PC-3 (cell line): ENCODE measurements at places on chromosomes 3 and 15. TPM values are rescaled to one million over a fixed set of nuclear protein-coding genes. Genes with fewer than 3 reads are reported as not detected.

DNA sequence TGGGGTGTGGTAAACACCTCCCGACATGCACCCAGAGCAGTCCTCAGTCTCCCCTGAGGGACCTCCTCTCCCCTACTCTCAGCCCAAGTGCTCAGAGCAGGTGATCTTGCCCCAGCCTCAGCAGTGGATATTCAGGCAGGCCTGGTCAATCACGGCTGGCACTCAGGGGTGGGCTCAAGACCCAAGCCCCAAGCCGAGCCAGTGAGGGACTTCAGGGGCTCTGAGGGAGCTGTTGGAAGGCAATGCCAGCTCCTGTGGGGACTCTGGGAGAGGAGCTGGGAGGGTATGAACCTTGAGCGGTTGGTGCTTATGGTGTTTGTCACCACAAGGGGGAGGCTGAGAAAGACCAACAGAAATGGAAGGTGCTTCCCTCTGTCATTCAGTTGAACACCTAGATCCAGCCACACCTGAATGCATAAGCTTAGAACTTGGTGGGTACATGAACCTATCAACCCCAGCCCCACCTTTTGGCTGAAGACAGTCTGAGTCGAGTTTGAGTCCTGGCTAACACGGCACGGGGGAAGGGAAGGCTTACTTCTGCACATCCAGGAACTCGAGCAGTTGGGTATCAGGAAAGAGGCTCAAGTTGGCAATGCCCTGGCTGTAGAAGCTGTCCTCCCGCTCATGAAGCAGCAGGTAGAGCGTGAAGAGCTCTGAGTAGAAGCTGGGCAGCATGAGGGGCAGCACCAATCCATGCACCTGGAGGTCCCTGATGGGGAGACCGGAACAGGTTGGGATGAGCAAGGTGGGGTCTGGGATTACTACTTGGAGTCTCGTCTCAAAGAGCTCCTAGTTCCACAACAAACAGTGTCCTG is 19.2 kb downstream of the ALS2CL start:
- DNase-seq, result no peak
- H3K4me1 ChIP-seq, result no peaks in the 10 kb centered on the region
- H3K27ac ChIP-seq, result no peak overlapping the region
- H3K27me3 ChIP-seq, result no peaks in the 10 kb centered on the region
- peaks cover 6% of the 10 kb centered on the region; the same call in 1 of the 2 replicates for H3K36me3 ChIP-seq

- DNase-seq, result no peak
- H3K27ac ChIP-seq, result no peak overlapping the region
- H3K4me1 ChIP-seq, result peaks cover 72% of the 10 kb centered on the region
- H3K27me3 ChIP-seq, result no peaks in the 10 kb centered on the region
These were observed 19.2 kb downstream of the SMAD3 start for GRCh38 chr15:67084561-67084960.

RYR3 gene
- total RNA-seq, result not detected in 2 replicates

GRCh38 chr15:20341901-20342600 is 199.5 kb downstream of the GOLGA6L6 start:
- H3K27me3 ChIP-seq, result no peaks in the 10 kb centered on the region
- H3K4me1 ChIP-seq, result no peaks in the 10 kb centered on the region
- no peak overlapping the region for H3K4me3 ChIP-seq
- DNase-seq, result peak; percentile 2
- H3K36me3 ChIP-seq, result no peaks in the 10 kb centered on the region; the same call in 1 of the 2 replicates
- no peak overlapping the region for H3K27ac ChIP-seq

PAK6 gene
- 30.4 TPM in 2 replicates for total RNA-seq

DNA sequence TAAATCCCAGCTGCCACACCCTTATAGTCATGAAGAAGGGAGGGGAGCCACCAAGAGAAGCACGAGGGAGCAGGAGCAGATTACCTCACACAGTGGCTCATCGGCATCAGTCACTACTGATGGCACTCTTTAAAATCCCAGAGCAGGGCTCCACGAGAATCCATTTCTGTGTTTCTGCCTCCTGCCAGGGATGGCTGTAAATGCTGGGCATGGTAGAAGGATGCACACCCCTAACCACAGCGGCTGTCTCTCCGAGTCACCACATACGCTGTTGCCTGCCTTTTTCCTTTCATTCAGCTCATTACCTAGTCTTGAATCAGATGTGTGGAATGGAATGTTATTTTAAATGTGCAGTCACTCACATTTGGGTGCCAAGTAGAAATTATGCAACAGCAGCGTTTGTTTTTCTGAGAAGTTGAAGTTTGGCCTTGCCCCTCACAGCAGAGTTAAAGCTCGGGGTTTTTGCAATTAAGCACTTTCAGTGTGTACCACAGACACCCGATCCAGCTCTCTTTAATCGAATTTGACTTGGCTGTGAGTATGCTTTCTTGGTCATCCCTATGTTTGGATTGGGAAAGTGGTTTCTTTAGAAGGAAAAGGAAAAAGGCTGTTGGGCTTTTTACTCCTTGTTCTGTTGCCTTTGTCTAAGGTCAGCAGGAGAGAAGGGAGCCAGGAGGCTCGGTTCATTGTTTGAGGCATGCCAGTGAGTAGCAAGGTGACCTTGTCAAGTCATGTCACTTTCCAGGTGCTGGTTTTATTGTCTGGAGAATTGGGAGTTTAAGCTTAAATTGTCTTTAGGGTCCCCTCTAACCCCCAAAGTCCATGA is 284.2 kb upstream of the TPM1 start:
- no peaks in the 10 kb centered on the region for H3K27me3 ChIP-seq
- peaks cover 41% of the 10 kb centered on the region for H3K4me1 ChIP-seq
- peak; percentile 67 for DNase-seq
- peak overlapping the region; percentile 46 for H3K27ac ChIP-seq

- no peak overlapping the region for H3K27ac ChIP-seq
- H3K4me3 ChIP-seq, result no peak overlapping the region
- no peak for DNase-seq
- peaks cover 21% of the 10 kb centered on the region for H3K4me1 ChIP-seq
- no peaks in the 10 kb centered on the region for H3K36me3 ChIP-seq
- no peaks in the 10 kb centered on the region for H3K27me3 ChIP-seq
These were observed 637.7 kb upstream of the UBE2E2 start for GRCh38 chr3:22565393-22565792.

DNA sequence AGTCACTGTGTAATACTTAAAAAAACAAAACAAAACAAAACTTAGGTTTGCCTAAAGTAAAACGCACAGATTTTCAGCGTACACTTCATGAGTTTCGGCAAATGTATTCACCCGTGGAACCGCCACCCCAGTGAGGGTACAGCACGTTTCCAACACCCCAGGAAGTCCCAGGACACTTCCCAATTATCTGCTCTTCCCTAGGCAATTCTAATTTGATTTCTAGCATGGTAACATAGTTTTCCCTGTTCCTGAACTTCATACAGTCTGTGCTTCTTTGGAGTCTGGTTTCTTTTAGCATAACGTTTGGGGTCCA is 497 bp upstream of the CLASP2 start:
- H3K27me3 ChIP-seq, result no peaks in the 10 kb centered on the region
- no peaks in the 10 kb centered on the region for H3K36me3 ChIP-seq
- no peak for DNase-seq
- peak overlapping the region; percentile 98 for H3K4me3 ChIP-seq
- no peak overlapping the region for H3K27ac ChIP-seq
- H3K4me1 ChIP-seq, result peaks cover 12% of the 10 kb centered on the region

DNA sequence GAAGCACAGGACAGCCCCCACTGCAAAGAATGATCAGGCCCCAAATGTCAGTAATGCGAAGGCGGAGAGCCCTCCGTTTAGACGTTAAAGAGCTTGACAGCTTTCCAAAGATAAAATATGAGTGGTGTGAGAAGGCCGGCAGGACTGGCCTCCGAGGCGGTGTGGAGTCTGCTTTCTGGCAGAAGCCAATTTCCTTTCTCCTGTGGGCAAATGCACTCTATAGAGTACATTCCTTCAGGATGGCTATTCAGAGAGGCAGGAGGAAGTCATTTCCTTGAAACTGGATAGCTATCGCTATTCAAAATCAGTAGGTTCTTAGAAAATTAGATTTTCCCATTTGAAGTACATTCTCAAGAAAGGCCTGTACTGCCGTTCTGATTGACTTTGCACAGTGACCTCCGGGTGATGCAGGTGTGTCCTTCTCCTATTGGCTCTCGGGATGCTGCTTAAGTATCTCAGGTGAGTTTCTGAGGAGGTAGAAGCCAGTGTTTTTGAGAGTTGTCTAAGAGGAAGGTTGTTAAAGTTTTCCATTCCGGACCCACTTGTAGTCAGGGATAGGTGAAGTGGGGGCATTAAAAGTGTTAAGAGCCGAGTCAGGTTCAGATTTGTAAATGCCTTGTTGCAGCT is 72.8 kb upstream of the MYZAP start:
- no peak overlapping the region for H3K27ac ChIP-seq
- H3K27me3 ChIP-seq, result no peaks in the 10 kb centered on the region
- H3K4me3 ChIP-seq, result no peak overlapping the region
- no peaks in the 10 kb centered on the region for H3K36me3 ChIP-seq

DNA sequence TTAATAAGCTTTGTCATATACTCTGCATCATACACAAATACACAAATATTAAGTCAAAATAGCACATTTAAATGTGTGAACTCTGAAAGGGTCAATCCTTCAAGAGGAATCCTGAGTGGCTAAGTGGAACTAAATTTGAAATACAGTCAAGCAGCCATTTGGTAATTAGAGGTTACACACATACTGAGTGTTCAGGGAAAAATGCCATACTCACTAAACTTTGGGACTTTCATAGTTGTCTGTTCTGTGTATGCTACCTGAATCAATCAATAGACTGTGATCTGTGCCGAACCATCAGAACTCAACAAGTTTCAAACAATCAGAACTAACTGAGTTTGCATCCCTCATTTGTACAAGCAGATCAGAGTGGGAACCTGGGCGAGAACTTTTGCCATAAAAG is 15.3 kb downstream of the ANKRD28 start:
- no peak overlapping the region for H3K4me3 ChIP-seq
- H3K27me3 ChIP-seq, result no peaks in the 10 kb centered on the region
- no peak for DNase-seq
- H3K4me1 ChIP-seq, result peaks cover 8% of the 10 kb centered on the region
- H3K36me3 ChIP-seq, result peaks cover 10% of the 10 kb centered on the region; the same call in 1 of the 2 replicates

BNC1 gene
- total RNA-seq, result 0.92 and 2.4 TPM in 2 replicates

DNA sequence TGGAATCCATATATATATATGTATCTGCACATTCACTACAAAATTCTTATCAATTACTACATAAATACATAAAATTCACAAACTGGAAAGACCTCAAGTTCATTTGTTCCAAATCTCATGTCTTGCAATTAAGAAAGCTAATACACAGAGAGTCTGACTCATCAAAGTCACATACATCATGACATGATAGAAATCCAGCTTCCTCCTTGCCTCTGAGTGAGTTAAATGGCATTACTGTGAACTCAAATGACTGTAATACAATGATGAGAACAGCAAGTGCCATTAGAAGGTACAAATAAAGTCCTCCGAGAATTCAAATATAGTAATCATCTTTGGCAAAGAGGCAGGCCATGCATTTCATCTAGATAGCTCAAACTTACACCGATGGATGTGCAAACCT is 55.1 kb upstream of the AGTR1 start:
- DNase-seq, result no peak
- H3K4me1 ChIP-seq, result no peaks in the 10 kb centered on the region
- no peaks in the 10 kb centered on the region for H3K27me3 ChIP-seq
- H3K4me3 ChIP-seq, result no peak overlapping the region

- peaks cover 21% of the 10 kb centered on the region for H3K4me1 ChIP-seq
- no peak overlapping the region for H3K4me3 ChIP-seq
- H3K27ac ChIP-seq, result no peak overlapping the region
- no peak for DNase-seq
These were observed 15.8 kb downstream of the ISG20 start for GRCh38 chr15:88654430-88655102.

SPSB4 gene
- total RNA-seq, result not detected in 2 replicates

DNA sequence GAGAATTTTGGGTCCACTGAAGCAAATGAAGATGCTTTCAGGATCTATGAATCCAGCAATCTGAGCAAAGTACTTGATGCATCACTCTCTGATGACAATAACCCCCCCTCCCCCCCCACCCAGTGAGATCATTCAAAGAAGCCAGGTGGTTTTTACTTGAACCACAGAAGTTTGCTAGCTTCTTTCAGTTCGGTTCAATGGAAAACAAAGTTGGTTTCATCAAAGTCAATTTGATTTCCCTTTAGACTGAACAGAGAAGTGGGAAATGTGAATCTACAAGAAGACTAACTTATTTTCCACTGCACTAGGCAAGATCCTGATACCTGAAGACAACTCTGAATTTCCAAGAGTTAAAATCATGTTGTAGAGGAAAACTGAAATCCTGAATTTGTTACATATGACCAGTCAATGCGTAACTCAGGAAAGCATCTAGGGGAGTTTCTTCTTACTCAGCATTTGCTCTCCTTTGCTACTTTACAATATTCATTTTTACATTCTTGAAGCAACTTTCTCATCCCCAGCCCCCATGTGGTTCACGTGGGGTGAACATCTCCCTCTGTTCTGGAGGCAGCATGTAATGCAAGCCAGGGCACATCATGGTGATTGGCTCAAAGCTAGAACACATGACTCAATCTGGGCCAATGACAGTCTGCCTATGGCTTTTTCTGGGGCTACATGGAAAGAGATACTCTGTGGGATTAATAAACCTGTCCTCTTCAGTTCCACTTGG is 572.6 kb downstream of the FOXP1 start:
- H3K4me1 ChIP-seq, result peaks cover 24% of the 10 kb centered on the region
- peaks cover 9% of the 10 kb centered on the region for H3K36me3 ChIP-seq
- no peak overlapping the region for H3K27ac ChIP-seq
- DNase-seq, result no peak
- H3K4me3 ChIP-seq, result no peak overlapping the region

DNA sequence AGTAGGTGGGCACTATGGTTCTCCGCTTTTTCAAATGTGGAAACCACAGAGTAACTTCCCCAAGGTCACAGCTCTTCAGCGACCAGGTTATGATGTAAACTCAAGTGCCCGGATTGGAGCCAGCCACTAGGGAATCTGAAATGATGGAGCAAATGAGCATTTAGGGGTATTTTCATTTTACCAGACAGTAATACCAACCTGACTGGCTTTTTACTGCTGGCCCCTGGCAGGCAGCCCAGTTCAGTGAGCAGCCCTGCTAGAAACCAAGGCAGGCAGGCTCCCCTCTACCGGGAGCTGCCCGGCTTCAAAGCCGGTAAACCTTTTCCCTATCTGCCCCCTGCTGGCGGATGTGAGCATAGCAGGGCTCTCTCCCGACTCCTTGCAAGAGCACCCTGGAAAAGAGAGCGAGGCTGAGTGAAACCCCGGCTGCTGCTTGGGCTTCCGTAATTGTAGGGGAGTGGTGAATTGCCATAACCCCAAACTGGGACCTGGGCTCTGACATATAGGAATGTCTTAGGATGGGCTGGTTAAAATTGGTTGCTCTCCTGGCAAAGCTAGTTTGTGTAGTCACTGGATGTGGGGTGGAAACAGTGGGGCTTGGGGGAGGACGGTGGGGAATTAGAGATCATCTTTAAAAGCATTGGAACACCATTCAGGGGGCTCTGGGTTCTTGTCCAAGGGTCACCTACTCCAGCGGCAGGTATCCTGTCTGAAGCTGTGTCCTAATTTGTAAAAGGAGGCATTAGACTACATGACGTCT is 98.0 kb upstream of the TNFAIP8L3 start:
- no peaks in the 10 kb centered on the region; the same call in 1 of the 2 replicates for H3K36me3 ChIP-seq
- H3K27me3 ChIP-seq, result peaks cover 35% of the 10 kb centered on the region
- DNase-seq, result peak; percentile 89
- no peak overlapping the region for H3K4me3 ChIP-seq
- no peak overlapping the region for H3K27ac ChIP-seq
